Left cardiac atrium (tissue), 4 donors: ENCODE measurements at places on chromosomes 3 and 15. TPM values are rescaled to one million over a fixed set of nuclear protein-coding genes. Genes with fewer than 3 reads are reported as not detected.
A peak's percentile ranks its signal among the peaks of the same experiment; 100 is the strongest.

DNA sequence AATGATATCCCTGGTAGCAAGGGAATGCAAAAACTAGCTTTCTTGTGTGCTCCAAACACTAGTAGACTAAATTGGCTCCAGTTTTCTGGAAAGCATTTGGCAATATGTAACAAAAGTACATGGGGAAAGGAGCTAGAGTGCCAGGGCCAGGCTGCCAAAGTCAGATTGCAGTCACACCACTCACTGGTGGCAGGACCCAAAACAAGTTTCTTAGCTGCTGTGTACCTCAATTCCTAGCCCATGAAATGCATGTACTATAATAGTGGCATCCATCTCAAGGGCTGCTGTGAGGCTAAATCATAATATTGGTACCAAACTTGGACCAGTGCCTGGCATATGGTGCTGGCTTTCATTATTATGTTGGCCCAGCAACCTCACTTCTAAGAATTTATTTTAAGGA lies 49.3 kb downstream of the CLDN18 start:
- no peak for DNase-seq

GRCh38 chr3:11908981-11909698 lies 62.5 kb upstream of the TAMM41 start:
- DNase-seq = no peak

- DNase-seq = no peak
Observed at GRCh38 chr15:44327578-44327977, 39.1 kb downstream of the GOLM2 start.

DNA sequence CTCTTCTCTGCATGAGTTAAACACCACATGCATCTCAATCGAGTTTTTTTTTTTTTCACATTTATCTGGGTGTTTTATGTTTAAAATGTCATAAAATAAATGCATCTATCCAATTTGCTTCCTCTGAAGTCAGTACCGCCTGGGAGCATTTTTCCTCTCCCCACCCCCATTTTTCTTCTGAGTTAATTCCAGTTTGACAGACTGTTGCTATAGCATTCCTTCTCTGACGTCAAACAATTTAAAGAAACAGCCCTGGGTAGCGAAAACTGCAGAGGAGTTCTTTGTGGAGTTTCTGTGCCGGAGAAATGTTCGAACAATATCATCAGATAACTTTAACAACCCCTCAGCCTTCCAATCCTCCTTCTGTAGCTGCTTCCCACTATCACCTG lies 900 bp upstream of the GNB4 start:
- DNase-seq = no peak

DNA sequence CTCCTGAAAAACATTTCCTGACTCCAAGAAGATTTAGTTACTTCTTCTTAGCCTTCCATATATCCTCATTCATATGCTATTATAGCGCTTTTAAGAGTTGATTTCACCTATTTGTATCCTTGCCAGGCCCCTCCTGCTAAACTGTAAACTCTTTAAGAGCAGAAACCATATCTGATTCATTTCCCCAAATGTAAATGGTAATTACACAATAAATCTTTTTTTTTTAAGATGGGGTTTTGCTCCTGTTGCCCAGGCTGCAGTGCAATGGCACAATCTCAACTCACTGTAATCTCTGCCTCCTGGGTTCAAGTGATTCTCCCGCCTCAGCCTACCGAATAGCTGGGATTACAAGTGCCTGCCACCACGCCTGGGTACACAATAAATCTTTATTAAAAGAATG lies 4.5 kb downstream of the DLEC1 start:
- no peak for DNase-seq

GRCh38 chr15:64249883-64250575 lies 87.2 kb upstream of the PPIB start:
- no peak for DNase-seq

GRCh38 chr3:128499724-128500275 lies 6.8 kb upstream of the GATA2 start:
- no peak for DNase-seq

DNA sequence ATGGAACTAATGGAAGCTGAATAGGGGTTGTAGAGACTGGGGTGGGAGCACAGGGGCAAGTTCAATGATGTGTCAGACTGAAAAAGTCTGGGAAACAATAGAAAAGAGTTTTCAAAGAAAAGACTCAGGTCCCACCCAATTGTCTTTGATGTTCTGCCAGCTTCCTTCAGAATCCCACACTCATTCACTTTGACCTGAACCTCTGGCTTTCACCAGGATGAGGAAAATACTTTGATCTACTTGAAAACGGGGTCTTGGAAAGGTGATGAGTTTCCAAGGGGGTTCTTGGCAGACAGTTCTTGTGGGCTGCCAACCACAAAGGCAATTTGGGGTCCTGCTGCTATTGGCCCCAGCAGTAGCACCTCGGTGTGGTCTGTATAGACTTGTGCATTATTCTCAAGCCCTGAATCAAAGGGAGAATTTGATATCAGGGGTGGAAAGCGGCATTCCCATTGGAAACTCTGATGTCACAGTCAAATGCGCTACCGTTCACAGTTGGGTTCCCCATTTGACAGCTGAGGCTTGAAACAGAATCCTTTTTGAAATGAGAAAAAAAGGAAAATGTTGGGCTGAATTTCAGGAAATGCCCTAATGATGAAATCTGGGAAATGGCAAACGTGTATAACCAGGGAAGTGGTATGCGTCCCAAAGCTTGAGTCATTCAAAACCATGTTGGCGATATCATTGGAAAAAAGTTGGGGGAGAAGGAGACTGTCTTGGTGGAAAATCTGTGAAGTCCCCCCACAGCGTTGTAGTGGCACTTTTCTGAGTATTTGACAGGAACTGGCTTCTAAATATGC lies 229.2 kb upstream of the LRTM1 start:
- DNase-seq = no peak

GRCh38 chr3:175885231-175885766 lies 1026.2 kb downstream of the NAALADL2 start:
- DNase-seq = no peak

DNA sequence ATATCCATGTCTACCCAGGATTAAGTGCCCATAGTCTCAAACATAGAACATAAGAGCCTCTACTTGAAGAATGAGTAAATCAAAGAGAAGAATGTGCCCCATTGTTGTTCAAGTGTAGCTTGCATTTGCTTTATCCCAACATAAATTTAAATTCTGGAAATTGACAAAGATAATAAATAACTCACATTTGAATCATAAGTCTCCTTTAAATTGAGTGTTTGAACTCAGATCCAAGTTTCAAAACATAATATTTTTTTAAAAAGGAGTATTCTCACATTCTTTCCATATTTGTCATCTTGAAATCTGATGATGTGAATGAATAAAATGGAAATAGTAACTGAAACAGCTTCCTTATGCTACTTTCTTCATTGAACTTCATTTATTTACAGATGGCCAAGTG lies 135.2 kb downstream of the MECOM start:
- no peak for DNase-seq

- no peak for DNase-seq
Observed at GRCh38 chr15:26049900-26050657, 187.0 kb upstream of the ATP10A start.

DNA sequence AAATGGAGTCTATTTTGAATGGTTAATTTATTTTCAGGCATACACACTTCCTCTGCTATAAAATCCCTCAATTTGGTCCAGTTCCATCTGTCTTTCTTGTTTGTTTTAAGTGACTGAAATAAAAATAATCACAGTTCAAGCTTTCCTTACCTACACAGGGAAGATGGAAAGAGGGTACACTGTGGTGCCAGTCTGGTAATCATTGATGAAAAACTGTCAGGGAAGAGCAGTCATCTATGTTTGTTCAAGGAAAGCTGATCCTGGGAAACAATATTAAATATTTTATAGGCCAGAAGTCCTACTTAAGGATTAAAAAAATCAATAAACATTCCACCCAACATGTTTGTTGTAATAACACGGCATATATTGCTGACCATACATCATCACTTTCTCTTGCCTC lies 115.2 kb upstream of the KCNMB2 start:
- no peak for DNase-seq

DNA sequence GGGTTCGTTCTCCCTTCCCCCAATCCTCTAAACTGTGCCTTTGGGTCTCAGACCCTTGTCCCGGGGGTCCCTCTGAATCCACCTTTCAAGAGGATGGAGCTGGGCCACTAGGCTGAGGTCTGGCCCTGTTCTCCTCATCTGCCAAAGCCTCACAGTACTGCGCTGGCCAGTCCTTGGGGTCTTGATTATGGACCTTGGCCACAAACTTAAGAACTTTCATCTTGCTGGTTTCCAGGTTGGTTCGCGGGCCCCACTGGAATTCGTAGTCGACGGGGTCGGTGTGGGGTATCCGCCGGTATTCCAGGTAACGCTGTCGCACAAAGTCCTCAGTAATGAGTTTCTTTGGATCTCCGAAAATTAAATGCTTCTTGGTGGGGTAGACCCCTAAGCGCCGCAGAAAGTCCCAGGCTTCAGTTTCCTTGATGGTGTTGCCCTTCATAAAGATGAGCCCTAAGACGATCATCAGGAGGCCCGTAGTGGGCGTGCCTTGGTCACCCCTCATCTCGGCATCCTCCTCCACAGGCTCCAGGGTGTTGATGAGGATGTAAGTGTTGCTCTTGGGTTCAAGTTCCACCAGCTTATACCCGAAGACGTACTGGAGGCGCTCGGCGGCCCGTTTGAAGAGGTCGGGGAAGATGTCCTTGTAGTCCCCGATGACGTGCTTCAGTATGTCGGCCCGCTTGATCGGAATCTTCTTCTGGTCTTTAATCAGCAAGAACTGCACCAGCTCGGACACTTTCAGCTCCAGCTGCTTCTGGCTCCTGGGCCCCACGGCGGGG lies 727 bp downstream of the NSMCE3 start:
- peak; percentile 29 for DNase-seq

GRCh38 chr3:78734048-78734637 lies 1033.7 kb downstream of the ROBO1 start:
- DNase-seq = no peak

Gene TRH
- not detected for total RNA-seq

Gene HCLS1
- 24.2 TPM for total RNA-seq

Gene ZBTB47
- total RNA-seq = 108 TPM

Gene INKA1
- 3.8 TPM for total RNA-seq

Gene GOLGA8G
- not detected for total RNA-seq

Gene SOX14
- not detected for total RNA-seq

Gene GOLGA6L6
- not detected for total RNA-seq
